ENCODE measurements at places on chromosomes 1 and 21.

DNA sequence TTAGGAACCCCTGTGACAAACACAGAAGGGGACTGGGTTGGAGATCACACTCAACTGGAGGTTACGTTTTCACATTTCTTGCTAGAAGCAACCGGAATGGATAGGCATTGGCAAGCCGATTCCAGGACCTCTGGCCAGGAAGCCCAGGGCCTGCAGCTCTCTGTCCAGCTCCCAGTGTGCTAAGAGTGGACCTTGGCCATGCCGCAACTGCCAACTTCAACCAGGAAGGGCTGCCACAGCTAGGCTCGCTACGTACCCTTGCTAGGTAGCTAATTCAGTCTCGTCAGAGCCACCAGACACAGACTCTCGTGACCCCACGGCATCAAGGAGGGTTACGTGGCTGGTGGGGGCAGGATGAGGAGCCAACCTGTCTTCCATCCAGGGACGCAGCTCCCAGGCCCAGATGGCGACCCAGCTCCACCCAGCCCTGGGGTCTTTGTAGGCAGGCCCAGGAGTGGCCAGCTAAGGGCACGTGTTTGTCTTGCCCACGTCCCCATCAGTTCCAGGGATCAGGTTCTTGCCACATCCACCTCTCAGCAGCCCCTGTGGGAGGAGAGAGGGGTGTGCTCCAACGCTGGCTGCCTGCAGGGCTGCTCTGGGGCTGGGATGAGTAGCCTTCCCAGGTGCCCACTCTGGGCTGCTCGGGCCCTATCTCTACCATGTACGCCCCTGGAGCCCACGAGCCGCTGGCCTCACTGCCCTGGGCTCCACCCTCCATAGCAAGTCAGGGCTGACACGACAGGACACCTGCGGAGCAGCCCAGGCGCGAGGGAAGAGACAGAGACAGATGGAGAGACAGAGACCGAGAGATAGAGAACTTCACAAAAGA lies 39.2 kb downstream of the UBE2G2 start:
- no peak for DNase-seq

DNA sequence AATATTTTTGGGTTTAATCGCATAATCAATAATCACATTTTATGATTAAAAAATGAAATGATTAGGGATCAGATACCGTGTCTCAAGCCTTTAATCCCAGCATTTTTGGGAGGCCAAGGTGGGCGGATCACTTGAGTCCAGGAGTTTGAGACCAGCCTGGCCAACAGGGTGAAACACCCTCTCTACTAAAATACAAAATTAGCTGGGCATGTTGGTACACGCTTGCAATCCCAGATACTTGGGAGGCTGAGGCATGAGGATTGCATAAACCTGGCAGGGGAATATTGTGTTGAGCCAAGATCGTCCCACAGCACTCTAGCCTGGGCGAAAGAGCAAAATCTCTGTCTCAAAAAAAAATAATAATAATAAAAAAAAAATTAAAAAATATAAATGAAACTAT lies 1581.4 kb downstream of the KCNT2 start:
- DNase-seq, result no peak

- DNase-seq, result peak; percentile 42
Measured at GRCh38 chr1:111204201-111204982, 3.9 kb upstream of the DENND2D start.

DNA sequence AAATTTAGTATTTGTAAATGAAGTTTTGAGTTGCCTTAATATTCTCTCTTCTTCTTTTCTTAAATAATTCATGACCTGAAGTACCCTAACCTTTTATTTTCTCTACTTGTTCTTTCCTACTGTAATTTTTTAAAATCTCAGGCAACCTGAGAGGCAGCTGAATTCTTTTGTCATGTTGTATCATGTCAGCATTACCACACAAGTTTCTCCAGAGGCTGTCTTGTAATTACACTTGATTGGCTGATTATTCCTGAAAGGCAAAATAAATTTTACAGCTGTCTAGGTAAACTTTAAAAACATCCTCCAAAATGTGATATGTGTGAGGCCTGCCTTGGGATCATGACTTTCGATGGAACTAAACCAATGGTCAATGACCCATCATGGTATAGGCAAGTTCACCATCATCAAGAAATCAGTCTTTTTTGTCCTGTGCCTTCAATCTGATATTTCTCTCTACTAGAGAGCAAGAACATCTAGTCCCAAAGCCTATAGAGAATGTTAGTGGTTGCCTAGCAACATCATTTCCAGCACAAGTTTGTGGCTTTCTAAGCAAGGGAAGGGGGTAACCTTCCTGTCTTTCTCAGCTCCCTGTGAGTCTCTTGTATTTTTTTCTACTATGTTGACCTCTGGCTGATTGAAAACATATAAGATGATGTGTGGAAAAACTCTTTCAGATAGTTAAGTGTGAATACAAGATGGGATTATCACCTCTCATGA lies 115.5 kb downstream of the GABPA start:
- DNase-seq, result no peak

DNA sequence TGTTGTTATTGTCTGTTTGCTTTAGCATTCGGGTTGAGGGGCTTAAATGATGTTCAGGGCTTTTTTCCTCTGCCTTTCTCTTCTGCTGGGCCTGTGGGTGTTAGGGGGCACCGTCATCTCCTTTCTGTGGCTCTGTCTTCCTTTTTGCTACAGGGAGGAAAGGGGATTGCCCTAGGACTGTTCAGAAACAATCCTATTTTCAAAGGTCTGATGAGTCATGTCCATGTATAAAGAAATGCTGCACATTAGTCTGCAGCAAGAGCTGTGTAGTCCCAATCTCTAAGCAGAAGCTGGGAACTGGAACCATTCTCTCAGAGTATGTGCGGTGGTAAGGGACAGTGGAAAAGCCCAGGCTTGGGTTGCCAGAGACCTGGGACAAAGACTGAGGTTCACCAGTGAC lies 462.3 kb downstream of the OMA1 start:
- no peak for DNase-seq

GRCh38 chr1:147494998-147495580 lies 46.2 kb upstream of the BCL9 start:
- DNase-seq, result peak; percentile 73

Data from retina (tissue), 1 donor.